ENCODE measurements at places on chromosomes 2 and 18.

DNA sequence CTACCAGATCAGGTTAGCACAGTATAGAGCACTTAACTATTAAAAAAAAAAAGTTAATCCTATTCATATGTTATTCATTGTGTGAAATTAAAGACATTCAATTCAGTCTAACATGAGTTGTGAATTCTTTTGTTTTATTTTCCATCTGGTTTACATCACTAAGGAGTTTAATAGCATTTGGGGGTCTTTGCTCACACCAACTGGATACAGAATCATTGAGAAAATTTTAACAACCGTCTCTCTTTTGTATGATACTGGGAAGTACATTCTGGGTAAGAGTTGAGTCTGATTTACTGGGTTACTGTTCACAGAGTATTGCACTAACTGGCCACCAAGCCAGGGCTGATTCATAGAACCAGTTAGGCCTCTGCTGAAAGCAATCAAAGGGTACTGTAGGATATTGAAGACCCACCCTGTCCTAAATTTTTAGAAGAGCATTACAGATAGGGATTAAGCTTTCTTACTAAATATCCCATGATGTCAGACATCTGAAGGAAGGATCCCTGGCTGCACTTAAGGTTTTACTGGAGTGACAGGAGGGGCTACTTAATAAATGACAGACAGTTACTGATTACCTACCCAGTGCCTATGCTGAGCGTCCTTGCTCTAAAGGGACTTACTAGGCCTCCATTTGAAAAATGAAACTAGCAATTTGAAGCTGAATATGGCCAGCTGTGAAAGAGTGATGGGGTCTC, 387.9 kb downstream of the SETBP1 start:
- peak; percentile 78 for ATAC-seq

- no peak for ATAC-seq
Observed at GRCh38 chr2:48854681-48855080, 99.2 kb upstream of the LHCGR start.

DNA sequence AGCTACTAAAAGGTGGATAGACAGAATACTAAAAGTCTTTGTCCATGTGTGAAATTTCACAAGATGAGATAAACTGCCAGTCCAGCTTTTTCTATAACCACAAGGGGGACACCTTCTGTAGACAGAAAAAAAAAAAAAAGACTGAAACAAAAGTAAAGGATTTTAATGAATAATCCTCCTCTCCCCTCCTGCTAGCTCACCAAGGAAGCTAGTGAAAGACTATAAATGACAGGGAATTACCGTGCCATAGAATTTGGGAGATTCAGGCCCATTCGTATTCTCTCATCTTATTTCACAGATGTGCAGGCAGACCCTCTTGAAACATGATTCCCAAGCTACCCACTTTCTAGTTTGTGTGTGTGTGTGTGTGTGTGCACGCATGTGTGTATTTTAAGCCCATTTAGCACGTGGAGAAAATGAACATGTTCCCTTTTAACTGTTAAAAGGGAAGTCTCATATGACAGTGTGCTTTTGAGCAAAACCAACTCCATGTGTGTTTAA, 36.3 kb upstream of the SLC8A1 start:
- ATAC-seq = no peak

- peak; percentile 89 for ATAC-seq
Observed at GRCh38 chr18:58541789-58542425, 87.0 kb downstream of the ALPK2 start.

DNA sequence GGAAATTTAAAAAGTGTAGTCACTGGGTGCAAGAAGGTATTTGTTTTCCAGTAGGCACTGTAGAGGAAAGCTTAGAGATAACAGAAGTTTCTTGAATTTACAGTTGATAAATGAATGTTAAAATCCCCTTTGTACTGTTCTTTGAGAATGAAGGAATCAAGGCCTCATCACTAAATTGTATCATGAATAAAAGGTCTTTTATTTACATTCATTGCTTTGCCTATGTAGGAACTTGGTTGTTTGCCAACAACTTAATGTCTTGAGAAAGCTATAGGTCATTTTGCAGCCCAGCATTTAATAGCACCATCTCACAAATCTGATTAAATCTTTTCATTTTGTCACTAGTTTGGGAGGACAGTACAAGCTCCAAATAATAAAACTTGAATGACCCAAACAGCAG, 213.9 kb upstream of the ITGA4 start:
- no peak for ATAC-seq

DNA sequence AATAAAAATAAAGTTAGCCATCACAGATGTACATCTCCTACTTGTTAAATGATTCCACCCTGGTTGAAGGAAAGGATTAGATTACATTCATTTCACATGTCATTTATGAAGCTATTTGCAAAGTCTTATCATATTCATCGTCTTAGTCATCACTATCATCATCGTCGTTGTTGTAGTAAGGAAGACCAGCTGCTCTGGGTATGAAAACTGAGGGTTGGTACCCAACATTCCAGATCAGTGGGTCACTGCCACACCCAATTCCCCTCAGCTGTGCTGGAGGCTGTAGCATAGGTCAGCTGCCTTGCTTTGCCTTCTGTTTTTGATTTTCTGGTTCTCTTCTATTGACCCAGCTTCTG, 20.9 kb upstream of the CCBE1 start:
- no peak for ATAC-seq

DNA sequence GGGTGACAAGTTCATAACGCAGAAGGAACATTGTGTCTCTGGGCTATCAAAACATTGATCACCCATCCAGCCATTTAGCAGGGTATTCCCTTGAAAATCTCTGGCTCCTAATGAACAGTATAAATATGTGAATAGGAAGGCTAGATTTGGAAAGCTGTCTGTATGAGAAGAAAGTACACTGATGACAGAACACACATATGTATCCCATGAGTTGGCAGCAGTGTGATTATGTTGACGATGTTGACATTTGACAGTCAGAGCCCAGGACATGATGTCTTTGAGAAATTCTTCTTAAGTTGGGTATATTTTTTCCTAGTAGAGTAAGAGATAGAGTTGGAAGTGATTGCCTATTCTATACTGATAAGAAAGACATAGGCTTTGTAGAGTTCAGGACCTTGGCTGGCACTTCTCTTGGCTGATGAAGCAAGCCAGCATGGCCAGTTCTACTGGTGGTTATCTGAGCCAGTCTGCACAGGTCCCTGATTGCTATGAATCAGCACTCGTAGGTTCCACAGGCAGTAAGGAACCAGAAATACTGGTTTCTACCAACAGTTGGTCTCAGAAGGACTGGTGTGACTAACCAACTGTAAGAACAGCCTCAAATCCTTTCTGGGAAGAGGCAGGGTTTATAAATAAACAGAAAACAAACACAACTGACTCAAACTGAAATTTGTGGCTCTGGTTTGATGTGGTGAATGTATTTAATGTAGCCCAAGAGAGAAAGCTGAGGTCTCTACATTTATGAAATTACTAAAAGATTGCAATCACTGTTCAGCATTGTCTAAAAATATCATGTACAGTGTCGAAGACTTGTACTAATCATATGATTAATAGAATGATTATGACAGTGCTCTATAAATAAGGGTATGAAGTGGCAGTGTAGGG, 43.9 kb upstream of the RAPH1 start:
- ATAC-seq = peak; percentile 99

- ATAC-seq = no peak
Observed at GRCh38 chr18:75010278-75010677, 198.7 kb downstream of the PTGR3 start.

DNA sequence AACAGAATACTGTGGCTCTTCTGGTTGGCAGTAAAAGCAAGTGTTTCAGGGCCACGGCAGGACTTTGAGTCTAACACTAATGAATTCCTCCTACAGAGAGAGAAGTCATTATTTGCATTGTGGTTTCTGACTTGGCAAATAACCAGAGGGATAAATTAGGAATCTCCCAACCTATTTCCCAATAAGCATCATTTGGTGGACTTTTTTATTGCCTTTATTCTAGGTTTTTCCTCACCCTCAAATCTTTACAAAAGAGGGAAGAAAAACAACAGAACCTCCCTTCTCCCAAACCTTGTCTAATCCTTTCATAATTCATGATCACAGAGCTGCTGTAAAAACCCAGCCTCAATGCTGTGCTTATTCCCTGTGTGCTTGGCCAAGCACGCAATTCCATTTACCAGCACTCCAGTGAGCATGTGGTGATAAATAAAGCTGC, 179.7 kb downstream of the AGPS start:
- ATAC-seq = no peak

GRCh38 chr18:63476668-63477067, at the start of gene SERPINB5:
SERPINB5 (plus strand) TSS chr18:63476958; CDS start chr18:63484429, 7,471 bp downstream.
- peak; percentile 91 for ATAC-seq

GRCh38 chr2:141423124-141423523, 707.7 kb downstream of the LRP1B start:
- ATAC-seq = no peak

DNA sequence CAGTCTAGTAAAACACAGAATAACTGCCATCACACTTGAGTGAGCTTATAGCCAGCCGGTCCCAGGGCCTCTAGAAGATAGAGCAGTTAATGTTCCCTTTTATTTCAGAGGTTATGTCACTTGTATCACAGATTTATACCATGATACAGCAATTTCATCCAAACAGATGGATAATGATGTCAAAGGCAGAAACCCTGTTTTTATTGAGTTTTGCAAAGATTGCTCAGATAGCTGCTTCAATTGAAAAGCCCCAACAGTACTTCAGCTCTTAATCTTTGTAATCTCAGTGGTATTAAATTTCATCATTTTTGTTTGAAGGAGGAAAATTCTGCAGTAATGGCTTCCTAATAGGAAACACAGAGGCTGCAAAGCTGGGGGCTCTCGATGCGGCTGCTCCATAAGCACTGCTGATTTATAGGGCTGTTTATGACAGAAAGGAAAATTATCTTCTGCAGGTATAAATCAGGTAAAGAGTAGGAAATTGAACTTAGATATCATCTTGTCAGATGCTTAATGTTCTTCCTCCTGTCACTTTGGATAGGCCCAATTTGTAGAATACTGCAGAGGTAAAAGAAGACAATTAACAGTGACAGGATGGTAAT, 112.3 kb downstream of the LNPK start:
- ATAC-seq = no peak

DNA sequence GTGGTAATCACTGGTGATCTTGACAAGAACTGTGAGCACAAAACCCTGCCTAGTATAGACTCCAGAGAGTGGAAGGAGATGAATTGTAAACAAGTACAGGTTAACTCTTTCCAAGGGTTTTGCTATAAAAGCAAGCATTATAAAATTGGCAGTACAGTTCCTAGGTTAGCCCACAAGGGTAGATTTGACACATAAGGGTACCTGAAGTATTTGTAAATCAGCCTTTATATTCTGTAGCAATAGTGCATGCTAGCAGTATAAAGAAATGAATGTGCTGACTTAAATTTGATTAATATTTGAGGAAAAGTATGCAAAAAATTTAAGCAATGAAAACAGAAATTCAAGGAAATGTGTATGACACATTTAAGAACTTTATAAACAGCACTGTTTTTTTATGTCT, 42.4 kb downstream of the SP3 start:
- no peak for ATAC-seq

GRCh38 chr18:58565021-58565420, 63.9 kb downstream of the ALPK2 start:
- no peak for ATAC-seq

- ATAC-seq = peak; percentile 56
Observed at GRCh38 chr2:159185401-159186130, 100.9 kb downstream of the WDSUB1 start.

DNA sequence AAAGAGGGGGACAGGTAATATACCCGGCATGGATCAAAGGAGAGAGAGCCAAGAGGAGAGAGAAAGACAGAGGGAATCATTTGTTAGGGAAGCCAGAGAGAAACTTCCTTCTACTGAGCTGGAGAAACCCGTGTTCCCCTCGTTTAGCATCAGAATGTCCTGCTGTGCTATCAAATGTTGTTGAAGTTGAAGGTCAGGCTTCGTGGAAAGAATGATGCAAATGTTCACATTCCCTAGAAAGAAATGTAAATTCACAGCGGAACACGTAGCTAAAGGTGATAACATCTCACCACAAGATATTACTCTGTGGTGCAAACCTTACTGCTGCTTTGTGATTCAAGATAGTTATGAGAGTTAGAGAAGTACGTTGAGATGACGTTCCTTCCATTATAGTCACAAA, 258.1 kb downstream of the LNPK start:
- no peak for ATAC-seq

GRCh38 chr2:99636144-99637034, 146.6 kb upstream of the REV1 start:
- peak; percentile 31 for ATAC-seq

GRCh38 chr18:10365901-10366300, 88.5 kb upstream of the APCDD1 start:
- no peak for ATAC-seq

- no peak for ATAC-seq
Observed at GRCh38 chr2:39663187-39663930, 2.4 kb upstream of the TMEM178A start.

DNA sequence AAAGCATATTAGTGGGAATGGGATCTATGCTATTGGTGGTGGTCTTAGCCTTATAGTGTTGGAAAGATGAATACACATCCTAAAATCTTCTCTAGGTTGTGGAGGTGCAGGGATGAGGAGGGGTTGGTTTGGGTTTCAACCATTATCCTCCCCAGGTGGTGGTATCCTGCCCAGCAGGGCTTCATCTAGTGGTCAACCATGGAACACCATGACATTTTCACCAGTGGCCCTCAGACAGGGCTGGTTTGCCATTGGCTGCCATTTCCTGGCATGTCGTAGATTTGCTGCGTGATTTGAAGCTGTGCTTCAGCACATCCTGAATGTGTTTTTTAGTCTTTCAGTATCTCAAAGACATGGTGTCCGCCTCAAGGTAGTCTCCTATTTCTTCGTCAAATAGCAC, 391.2 kb upstream of the HNRNPA3 start:
- no peak for ATAC-seq

DNA sequence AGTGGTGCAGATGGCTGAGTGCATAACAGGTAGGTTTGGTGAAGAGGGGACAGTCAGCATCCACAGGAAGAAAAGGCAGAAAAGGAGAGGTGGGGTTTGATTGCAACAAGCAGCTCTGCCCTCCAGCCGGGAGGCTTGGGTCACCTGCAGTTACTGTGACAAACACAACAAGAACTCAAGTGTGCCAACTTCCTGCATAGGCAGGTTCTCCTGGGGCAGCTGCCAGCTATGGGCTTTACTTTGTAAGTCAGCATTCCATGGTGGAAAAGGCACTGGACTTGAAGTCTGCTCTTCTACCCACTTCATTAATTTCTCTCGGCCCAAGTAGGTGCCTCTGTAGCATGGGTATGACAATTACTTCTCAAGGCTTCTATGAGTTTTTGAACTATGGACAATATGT, 98.9 kb downstream of the MYT1L start:
- no peak for ATAC-seq

DNA sequence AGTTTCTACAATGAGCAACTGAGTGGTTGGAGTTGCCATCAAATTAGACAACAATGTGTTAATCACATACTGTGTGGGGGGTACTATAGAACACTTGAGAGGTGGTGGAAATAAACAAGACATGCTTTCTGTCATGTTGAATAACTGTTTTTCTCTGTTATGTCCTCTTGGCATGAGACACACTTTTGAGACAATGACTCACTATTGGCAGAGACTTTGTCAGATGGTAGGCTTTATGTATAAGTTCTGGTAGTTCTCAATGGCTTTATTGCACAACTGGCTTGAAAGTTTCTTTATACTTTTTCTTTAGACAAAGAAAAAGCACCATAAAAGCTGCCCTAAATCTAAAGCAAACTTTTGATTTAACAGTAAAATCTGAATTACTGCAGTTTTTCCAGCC, 578.7 kb downstream of the ADCYAP1 start:
- ATAC-seq = peak; percentile 58

- ATAC-seq = no peak
Observed at GRCh38 chr18:3919396-3920061, 469.6 kb downstream of the TGIF1 start.

GRCh38 chr2:169034256-169034655, 3.1 kb upstream of the ABCB11 start:
- ATAC-seq = no peak

Data from esophagus mucosa (tissue), 1 donor.